ENCODE measurements at places on chromosomes 7 and 10. TPM values are rescaled to one million over a fixed set of nuclear protein-coding genes. Genes with fewer than 3 reads are reported as not detected.
A peak's percentile ranks its signal among the peaks of the same experiment; 100 is the strongest.

The RAPGEF5 gene
- polyA plus RNA-seq: 1.1 TPM

GRCh38 chr7:107538001-107538400 lies 25.7 kb downstream of the COG5 start:
- DNase-seq: no peak

GRCh38 chr7:41222746-41223145 lies 480.1 kb downstream of the INHBA start:
- DNase-seq: no peak

- DNase-seq: no peak
Observed at GRCh38 chr7:22783421-22783820, 39.2 kb downstream of the TOMM7 start.

DNA sequence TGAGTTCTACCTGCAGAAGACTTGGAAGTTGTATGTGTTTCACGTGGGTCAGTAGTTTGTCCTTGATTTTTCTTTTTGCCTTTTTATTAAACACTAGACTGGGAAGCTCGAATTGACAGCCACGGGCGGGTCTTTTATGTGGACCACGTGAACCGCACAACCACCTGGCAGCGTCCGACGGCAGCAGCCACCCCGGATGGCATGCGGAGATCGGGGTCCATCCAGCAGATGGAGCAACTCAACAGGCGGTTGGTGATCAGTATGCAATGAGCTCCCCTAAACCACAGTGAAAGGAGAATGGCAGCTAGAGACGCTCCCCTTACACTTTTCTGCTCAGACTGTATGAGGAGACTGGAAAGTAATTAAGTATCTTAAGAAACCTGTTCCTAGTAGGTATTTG lies 126.7 kb upstream of the STK17A start:
- peak; percentile 22 for DNase-seq

Data from K562 (cell line).